Caudate nucleus (tissue), 63 donors: ENCODE measurements at places on chromosomes 1 and 21.

GRCh38 chr1:202201266-202201665, 7.7 kb downstream of the LGR6 start:
- no peak for DNase-seq

DNA sequence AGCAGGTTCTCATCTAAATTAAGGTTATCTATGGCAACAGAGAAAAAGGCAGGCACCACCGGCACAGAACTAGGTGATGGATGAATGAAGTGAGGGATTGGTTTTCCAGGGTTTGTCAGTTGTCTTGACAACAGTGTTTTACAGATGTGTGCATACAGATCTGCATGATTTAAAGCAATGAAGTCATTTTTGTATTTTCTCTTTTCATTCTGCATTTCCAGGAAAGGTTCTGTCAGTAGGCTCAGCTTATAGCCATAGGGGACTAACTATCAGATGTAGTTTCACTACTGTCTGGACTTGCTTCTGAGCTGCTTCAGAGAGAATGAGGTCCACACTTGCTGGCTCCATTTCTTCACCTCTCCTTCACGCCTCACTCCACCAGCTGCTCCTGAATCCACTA, 98.2 kb upstream of the LMO4 start:
- DNase-seq = no peak

GRCh38 chr1:175219774-175220173, 27.2 kb upstream of the KIAA0040 start:
- DNase-seq = no peak

DNA sequence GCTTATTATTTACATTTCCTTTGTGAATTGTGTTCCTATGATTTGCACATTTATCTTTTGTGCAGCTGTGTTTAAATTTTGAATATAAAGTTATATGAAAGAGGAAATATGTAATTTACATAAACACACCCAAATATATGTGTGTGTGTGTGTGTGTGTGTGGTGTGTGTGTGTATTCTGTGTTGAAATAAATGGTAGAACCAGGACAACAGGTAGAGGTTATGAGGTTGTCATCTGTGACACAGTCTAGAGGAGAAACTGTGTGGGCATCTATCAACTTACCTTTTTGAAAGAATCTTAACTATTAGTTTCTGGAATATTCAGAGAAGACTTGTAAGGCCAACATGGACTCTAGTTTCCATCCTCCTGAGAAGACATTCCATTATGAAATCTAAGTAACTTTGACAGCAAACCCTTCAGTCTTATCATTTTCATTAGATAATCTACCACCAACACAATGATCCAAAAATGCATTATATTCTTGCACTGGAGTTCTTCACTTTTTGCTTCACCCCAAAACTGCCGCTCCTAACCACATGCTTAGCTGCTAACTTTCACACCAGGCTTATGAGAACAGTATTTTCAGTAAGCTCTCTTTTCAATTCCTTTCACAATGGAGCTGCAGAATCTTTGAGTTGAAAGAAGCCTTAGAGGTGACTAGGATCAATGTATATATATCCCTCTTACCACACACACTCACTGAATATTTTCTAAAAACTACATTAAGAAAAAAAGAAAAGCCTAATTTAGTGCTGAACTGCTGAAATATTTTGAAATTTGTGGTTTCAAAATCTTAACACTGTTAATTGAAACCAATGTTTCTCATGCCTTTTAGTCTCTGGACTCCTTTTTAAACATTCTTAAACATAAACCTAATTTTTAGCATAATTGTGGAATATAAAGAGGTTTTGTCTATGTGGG, 21.8 kb downstream of the PTPRC start:
- no peak for DNase-seq

DNA sequence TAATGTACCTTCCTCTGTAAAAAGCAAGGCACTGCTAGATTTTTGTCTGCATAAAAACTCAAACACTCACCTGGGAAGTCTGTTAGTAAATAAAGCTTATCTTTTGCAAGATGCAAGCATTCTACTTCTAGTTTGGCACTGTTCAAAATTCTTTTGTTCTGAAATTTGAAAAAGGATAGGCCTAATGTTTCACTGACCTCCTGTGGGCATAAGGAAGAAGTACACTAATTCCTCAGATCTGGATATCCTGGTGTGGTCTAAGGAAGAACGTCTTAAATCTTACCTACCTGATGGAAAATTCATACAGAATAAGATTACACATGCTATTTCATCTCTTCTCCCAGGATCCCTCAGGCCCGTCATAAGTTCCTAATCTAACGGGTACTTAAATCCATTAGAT, 93.5 kb upstream of the CAMK1G start:
- no peak for DNase-seq

DNA sequence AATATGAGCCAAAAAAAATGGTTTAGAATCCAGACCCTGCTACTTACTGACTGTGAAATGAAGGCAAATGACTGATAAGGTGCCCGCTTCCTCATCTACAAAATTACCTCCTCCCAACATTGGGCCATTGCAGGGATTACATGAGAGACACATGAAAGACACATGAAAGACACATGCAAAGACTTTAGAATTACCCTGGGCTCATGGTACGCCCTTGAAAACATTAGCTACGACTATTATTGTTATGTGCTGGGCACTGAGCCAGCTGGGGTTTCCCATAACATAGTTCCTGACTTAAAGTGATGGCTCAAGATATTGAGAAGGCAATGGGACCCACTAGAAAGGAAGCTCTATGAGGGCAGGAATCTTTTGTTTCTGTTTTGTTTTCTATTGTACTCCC, 43.7 kb upstream of the KANK4 start:
- no peak for DNase-seq
